ENCODE measurements at places on chromosomes 1 and 21.
A peak's percentile ranks its signal among the peaks of the same experiment; 100 is the strongest.

- DNase-seq, result no peak
These were observed 21.1 kb upstream of the ZRANB2 start for GRCh38 chr1:71101839-71102376.

- DNase-seq, result no peak
These were observed 1.4 kb upstream of the WDR26 start for GRCh38 chr1:224435999-224436398.

GRCh38 chr21:34083357-34083756 is 10.0 kb downstream of the MRPS6 start:
- no peak for DNase-seq

GRCh38 chr1:51901151-51901550 is 22.6 kb upstream of the NRDC start:
- no peak for DNase-seq

DNA sequence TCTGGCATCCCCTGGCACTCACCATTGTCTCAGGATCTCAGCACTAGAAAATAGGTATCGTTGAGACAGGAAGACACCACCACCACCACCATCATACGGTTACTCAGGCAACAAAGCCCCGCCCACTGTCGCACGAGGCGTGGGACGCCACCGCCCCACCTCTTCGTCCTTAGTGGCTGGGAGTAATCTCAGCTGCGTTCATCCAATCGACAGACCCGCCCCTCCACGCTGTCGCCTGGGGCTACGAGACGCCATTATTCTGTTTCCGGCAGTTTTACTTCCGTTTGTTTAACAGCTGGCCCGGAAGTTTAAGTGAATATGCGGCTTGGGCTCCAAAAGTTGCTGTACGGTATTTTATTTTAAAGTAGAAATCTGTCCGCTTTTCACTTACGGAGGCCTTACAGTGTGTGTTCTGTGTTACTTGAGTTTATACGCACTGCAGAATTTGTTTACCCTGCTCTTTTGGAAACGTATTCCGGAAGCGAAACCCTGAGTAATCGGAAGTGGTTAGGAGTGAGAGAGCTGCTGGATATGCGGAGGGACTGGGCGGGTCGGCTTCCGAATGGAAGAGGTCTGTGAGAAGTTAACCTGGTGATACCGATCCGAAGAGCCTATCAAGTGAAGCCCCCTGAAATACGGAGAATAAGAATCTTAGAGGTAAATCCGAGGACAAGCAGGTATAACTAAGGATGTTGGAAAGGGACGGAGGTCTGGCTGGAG is at the start of the genes BLZF1 and NME7:
TSS of gene BLZF1 (plus strand) at position 510 of the 720 bp plus-strand sequence. CDS start 1,328 bp downstream, outside the sequence.
TSS of gene NME7 (minus strand) at position 112 of the 720 bp plus-strand sequence. CDS start at position 25, 87 bp downstream.
- DNase-seq, result peak; percentile 94

GRCh38 chr1:3063379-3064295 is 5.4 kb upstream of the PRDM16 start:
- no peak for DNase-seq

- no peak for DNase-seq
These were observed 12.8 kb downstream of the RGL1 start for GRCh38 chr1:183817576-183818288.

- DNase-seq, result no peak
These were observed 338.3 kb downstream of the LTN1 start for GRCh38 chr21:28654406-28654805.

DNA sequence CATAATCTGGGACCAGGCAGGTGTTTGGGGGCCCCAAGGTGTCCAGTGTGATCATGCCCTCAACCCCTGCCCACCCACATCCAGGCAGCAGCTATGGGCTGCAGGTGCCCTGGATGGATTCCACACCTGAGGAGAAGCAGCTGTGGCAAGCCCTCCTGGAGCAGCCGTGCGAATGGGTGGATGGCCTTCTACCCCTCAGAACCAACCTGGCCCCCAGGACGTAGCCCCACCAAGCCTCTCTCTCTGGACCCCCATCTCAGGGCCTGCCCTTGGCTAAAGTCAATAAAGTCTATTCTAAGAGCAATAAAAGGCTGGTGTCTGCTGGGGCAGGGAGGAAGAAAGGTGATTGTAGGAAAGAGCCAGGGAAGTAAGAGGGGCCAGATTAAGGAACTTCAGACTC is 11.8 kb downstream of the SYTL1 start:
- no peak for DNase-seq

- DNase-seq, result no peak
These were observed 30.1 kb downstream of the B3GALT2 start for GRCh38 chr1:193156117-193156821.

DNA sequence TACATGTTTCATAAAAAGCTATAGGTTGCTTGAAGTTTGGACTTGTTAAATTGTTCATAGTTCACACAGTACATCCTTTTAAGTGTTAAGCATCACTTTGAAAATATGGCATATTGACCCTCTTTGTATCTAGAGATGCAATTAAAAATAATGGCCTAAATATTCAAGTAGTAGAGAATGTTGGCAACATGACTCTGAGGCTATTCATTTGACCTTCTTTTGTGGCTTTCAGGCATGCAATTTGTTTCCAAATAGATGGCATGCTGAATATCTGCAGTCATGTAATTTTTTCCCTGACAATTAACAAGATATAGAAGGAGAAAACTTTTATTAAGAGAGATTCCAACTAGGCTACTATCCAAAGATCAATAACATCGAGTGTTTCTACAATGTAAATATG is 230.5 kb upstream of the ZRANB2 start:
- no peak for DNase-seq

GRCh38 chr1:167196166-167196565 is 24.5 kb upstream of the POU2F1 start:
- no peak for DNase-seq

GRCh38 chr1:53987880-53988279 is 30.1 kb downstream of the LDLRAD1 start:
- DNase-seq, result no peak

GRCh38 chr1:231194843-231195516 is 33.1 kb downstream of the TRIM67 start:
- DNase-seq, result no peak

GRCh38 chr1:46532498-46533178 is 18.8 kb downstream of the KNCN start:
- DNase-seq, result no peak

- no peak for DNase-seq
These were observed 82.4 kb downstream of the CAMK2N1 start for GRCh38 chr1:20403423-20404145.

- peak; percentile 60 for DNase-seq
These were observed 30.0 kb downstream of the LRRC3 start for GRCh38 chr21:44485254-44485793.

- no peak for DNase-seq
These were observed 195.0 kb upstream of the FOXD3 start for GRCh38 chr1:63127376-63127775.

Data from H1 (cell line).